Stimulated activated CD4-positive, alpha-beta T cell treated with anti-CD3 and anti-CD28 coated beads, Interleukin-2, amount 100 ng/mL, for 48 hours (primary cell): ENCODE measurements at places on chromosomes 13 and 19.

DNA sequence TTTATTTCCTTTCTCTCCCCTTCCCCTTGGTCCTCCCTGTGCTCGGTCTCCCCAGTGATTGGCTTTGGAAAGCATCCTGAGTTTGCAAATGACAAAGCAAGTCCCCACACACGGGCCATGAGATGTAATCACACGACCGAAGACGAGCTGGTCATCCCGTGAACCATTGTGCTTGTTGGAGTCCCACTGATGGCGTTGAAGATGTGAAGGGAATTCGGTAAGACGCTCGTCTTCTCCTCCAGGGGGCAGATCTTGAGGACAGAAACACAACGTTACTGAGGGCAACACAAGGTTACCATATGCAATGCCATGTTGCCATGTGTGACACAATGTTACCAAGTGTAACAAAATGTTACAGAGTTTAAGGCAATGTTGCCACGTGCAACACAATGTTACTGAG is 42.0 kb upstream of the SLC15A1 start:
- no peak for DNase-seq

DNA sequence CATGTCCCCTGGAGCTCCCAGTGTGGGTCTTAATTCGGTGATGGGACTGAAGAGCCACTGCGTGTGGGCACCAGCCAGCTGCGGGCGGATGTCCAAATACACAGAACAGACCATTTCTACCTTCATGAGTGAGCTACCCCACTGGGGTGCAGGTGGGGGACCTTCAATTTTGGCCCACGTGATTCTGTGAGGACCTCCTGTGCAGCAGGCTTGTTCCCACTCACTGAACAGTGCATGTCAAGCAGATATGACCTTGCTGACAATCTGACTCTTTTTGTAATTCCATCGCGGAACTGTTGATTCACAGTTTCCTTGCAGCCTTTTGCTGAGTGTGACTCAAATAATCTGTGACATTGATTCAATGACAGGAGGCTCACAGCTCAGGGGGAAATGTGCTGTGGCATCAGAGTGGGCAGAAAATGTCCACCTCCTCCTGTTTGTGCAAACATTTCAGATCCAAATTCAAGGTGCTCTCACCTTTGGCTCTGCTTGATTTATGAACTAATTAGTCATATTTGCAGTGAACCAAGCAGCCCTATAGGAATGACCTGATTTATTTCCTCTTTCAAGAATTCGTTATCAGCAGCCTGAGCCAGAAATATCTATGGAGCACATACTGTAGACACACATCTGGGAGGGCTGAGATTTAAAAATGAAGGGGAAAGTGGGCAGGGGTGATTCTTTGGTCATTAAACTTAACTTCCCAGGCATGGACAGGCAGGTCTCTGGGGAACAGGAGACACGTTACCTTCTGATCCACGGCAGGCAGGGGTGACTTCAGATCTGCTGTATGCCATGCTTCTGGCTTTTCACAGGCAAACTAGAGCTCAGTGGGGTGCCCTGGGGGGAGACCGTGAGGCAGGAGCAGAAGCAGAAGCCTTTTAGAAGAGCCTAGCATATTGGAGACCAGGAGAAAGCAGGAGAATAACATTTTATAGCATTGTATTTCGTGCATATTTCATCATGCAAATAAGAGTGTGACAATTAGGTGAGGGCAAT is 170.0 kb upstream of the KL start:
- no peak for DNase-seq

DNA sequence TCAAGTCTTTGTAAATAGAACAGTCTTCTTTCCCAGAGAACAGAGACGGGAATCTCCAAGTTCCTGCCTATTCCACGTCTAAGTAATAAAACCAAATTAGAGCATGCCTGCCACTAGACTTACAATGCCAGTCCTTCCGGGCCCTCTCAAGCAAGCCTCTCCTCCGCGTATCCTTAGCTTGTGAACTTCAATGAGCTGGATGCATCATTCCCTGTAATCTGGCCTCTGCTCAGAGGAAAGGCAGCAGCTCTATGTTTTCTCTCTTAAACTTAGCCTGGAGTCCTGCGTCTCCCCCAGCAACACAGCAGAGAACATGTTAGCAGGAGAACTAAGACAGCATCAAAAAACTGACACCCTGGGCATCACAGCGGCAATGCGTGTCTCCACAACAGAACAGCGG is 8.2 kb downstream of the NALCN start:
- DNase-seq: no peak

DNA sequence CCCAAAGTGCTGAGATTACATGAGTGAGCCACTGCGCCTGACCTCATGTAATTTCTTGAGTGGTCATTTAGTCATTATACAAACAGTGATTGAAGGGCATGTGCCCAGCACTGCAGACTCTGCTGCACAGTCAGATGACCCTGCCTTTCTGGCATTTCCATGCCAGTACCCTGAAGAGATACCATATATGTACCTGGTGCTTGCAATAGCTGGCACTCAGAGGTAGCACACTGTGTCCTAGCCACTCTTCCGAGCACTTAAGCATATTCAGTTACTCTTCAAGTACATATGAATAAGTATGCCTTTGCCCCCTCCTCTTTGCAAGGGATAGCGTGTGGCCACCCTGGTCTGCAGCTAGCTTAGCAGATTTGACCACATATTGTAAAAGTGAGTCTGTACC is 15.5 kb downstream of the STX10 start:
- DNase-seq: no peak

DNA sequence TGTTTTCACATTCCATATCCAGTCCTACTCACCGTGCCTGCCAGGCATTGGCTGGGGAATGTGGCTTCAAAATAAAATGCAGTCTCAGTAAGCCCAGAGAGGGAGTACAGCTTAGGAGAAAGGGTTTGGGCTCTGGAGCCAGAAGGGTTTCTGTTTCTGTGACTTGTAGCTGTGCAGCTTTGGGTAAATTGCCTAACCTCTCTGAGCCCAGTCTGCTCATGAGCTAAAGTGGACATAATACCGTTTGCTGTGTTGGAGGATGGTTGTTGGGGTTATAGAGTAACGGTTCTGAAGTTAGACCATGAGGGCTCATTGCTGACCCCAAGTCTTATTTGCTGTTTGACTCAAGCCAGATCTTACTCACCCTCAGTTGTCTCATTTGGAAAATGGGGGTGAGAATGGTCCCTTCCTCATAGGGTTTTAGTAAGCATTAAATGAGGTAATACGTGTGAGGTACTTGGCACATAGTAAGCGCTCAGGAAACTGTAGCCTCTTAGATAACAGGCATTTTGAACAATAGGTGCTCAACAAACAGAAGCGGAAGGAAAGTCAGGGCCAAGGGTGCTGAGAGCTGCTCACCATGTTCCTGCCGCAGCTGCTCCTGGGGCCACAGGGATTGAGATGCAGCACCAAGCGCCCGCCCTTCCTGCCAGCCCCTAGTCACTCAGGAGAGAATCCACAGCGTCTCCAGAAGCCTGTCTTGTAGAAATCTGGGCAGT is 45.5 kb downstream of the C13orf42 start:
- no peak for DNase-seq

- DNase-seq: no peak
Observed at GRCh38 chr13:113837560-113838355, 26.1 kb downstream of the GAS6 start.

DNA sequence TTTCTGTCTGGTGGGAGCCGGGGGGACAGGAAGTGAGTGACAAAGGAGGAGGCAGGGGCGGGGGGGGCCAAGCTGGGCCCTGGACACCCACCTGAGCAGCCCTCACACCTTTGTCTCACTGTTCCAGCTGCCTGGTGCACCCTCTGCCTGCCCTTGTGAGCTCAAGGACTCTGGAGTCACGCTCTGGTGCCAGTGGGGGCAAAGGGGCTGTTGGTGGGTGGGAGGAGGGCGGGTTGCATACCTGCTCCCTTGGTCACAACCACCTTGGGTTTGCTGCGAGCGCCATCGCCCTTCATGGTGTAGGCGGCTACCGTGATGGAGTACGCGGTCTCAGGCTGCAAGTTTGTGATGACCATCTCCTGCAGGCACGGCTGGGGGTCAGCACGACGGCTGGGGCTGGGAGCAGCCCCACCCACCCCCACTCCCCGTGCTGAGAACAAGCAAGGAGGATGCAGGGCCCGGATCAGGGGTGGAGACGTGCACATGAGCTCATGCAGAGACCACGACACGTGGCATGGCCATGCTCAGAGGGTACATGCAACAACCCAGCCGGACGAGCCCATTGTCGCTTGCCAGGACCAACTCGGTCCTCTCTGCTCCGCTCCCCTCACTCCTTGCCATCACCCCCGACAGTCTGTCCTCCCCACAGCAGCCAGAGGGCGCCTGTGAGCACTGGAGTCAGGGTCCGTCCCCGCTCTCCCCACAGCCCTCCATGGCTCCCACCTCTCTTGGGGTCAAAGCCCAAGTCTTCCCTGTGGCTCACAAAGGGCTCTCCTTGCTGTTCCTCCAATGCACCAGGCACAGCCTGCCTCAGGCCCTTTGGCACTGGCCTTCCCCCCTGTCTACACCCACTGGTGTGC is 114.9 kb downstream of the PTPRS start:
- DNase-seq: peak; percentile 5

DNA sequence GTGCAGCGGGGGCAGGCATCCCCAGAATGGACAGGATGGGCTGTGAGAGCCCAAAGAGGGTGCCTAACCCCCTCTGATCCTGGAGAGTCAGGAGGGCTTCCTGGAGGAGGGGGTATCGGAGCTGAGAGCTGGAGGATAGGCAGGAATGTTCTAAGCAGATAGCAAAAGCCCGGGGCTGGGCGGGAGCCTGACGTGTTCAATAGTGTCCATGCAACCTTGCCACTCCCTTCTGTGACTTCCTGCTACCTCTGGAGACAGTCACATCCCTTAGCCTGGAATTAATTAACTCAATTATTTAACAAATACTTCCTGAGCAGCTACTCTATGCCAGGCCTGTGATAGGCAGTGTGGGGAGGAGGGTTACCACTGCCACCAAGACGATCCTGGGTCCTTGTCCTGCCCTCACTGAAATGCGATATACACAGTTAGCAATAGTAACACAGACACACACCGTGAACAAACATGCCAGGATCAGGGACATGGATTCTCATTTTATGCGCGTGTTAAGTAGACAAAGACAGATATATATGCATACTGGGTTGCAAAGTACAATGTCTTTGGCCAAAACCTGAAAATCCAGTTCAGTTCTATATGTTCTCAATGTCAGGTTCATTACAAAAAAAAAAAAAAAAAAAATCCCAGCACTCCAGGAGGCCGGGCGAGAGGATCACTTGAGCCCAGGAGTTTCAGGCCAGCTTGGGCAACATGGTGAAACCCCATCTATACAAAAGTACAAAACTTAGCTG is 10.7 kb downstream of the AP2S1 start:
- no peak for DNase-seq

GRCh38 chr13:79560954-79561353 is 80.0 kb downstream of the NDFIP2 start:
- DNase-seq: no peak

DNA sequence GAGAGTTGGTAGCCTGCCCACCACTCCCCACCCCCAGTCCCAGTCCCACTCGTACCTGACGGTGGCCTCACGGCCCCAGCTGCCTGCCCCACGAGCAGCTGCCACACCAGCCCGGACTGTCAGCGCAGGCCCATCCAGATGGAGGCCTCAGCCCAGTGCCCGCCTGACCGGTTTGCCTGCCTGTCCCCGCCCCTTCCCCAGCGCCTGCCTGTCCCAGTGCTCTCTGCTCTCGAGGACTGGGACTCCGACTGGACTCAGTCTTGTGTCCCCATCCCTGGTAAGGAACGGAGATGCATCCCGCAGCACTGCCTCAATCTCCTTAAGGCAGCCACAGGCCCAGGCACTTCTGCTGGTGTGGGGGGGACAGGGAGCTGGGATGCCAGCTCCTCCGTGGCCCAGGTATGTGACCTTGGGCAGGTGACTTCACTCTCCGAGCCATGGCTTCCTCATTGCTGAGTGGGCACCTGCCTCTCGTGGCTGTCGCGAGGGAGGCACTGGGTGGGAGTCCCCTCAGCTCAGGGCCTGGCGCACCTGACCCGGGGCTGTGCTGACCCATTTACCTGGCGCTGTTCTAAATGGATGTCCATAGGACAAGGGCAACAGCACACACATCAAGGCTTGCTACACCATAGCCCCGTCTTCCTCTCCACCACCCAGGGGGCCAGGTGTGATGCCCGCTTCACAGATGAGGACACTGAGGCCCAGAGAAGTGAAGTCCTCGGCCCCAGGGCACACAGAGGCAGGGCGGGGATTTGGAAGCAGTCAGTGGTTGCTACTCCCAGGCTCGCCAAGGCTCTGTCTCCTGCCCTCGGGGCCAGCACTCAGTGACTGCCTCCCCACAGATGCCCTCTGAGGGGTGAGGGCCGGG is at the start of gene NKPD1:
NKPD1 (minus strand) TSS at position 113 of the 868 bp plus-strand sequence. CDS start 832 bp downstream, outside the sequence.
- DNase-seq: no peak

GRCh38 chr19:47200530-47200929 is 30.5 kb downstream of the BBC3 start:
- no peak for DNase-seq
